Mesothelial cell of epicardium (in vitro differentiated cells): ENCODE measurements at places on chromosomes 4 and X. TPM values are rescaled to one million over a fixed set of nuclear protein-coding genes. Genes with fewer than 3 reads are reported as not detected.

The PITX2 gene
- total RNA-seq, result 88.7 to 99.3 TPM (median 95.5 TPM) in 3 replicates

The MSX1 gene
- 44.9 to 50.3 TPM (median 46.0 TPM) in 3 replicates for total RNA-seq

The CENPVL2 gene
- total RNA-seq, result 0.31 to 0.68 TPM (median 0.49 TPM) in 3 replicates

The APEX2 gene
- 13.5 to 17.2 TPM (median 15.7 TPM) in 3 replicates for total RNA-seq

The RAI2 gene
- 1.8 to 2.2 TPM (median 2.2 TPM) in 3 replicates for total RNA-seq

The MAP7D2 gene
- 0.93 to 1.4 TPM (median 1.3 TPM) in 3 replicates for total RNA-seq

- H3K27ac ChIP-seq, result peak overlapping the region; percentile 87
- H3K27me3 ChIP-seq, result peaks cover 38% of the 10 kb centered on the region
- H3K4me3 ChIP-seq, result peak overlapping the region; percentile 87
- no peaks in the 10 kb centered on the region for H3K36me3 ChIP-seq
- H3K4me1 ChIP-seq, result peaks cover 19% of the 10 kb centered on the region
These were observed 2.6 kb downstream of the NLGN4X start for GRCh38 chrX:6225911-6226595.

DNA sequence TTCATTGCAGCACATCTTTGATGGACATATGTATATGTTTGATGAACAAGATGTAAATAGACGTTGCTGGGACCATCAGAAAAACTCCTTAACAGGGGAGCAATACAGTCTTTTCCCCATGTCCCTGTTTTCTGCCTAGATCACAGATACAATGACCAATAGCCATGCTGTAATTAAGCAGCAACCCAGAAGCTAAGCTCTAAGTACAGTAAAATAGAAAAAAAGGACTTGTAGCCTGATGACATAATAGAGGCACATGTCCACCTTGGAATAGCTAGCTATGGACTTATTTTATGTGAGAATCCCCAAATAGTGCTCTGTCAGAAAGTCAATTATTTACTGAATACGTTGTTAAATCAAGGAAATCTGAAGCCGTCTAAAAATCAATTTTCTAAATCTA lies 14.9 kb downstream of the FAM13A start:
- no peak for DNase-seq
- H3K4me1 ChIP-seq, result peaks cover 3% of the 10 kb centered on the region
- H3K36me3 ChIP-seq, result peaks cover 32% of the 10 kb centered on the region
- no peak overlapping the region for H3K4me3 ChIP-seq
- no peak overlapping the region for H3K27ac ChIP-seq
- no peaks in the 10 kb centered on the region for H3K27me3 ChIP-seq

DNA sequence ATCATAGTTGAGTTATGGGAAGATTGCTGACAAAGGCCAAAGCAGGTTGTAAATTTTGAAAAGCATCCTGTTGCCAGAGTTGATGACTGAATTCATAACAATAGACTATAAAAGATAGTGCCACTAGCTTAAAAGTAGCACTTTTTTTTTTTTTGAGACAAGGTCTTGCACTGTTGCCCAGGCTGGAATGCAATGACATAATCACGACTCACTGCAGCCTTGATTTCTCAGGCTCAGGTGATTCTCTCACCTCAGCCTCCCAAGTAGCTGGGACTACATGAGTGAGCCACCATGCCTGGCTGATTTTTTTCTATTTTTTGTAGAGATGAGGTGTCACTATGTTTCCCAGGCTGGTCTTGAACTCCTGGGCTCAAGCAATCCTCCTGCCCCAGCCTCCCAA lies 122.7 kb downstream of the SPOCK3 start:
- H3K4me3 ChIP-seq, result no peak overlapping the region
- no peak overlapping the region for H3K27ac ChIP-seq
- H3K4me1 ChIP-seq, result peaks cover 14% of the 10 kb centered on the region
- no peaks in the 10 kb centered on the region for H3K27me3 ChIP-seq
- DNase-seq, result no peak
- H3K36me3 ChIP-seq, result no peaks in the 10 kb centered on the region

DNA sequence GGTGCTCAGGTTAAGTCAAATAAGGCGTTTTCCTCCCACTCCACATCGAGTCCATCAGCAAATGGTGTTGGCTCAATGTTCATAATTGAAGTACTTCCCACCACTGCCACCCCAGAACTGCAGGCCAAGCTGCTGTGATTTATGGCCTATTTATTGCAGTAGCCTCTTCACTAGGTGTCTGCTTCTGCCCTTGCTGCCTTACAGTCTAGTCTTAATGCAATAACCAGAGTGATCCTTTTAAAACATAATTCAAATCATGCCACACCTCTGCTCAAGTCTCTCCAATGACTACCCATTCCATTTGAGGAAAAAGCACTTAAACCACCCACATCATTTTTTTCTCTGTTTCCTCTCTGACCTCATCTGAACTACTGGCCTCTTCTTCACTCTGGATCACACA lies 220.3 kb downstream of the KCNIP4 start:
- no peak overlapping the region for H3K4me3 ChIP-seq
- H3K27ac ChIP-seq, result no peak overlapping the region
- H3K27me3 ChIP-seq, result no peaks in the 10 kb centered on the region
- DNase-seq, result no peak

DNA sequence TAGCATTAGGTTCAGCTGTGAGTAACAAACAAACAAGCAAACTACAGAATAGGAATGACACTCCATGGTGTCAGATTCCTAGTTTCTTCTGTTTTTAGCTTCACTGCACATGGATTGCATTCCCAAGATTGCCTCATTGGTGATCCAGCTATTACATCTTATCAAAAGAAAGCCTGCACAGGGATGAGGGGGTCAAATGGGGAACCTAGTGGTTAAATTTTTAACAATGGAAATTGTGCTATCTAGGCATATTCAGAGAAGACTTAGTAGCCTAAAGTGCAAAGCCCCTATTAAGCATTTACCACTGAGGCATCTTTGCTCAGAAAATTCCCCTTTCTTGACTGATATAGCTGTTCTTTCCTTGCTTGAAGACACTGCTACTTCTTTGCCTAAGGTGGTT lies 3.9 kb upstream of the TTC29 start:
- H3K36me3 ChIP-seq, result no peaks in the 10 kb centered on the region
- H3K4me1 ChIP-seq, result peaks cover 10% of the 10 kb centered on the region
- no peak for DNase-seq
- no peak overlapping the region for H3K4me3 ChIP-seq
- no peak overlapping the region for H3K27ac ChIP-seq
- peaks cover 12% of the 10 kb centered on the region for H3K27me3 ChIP-seq

DNA sequence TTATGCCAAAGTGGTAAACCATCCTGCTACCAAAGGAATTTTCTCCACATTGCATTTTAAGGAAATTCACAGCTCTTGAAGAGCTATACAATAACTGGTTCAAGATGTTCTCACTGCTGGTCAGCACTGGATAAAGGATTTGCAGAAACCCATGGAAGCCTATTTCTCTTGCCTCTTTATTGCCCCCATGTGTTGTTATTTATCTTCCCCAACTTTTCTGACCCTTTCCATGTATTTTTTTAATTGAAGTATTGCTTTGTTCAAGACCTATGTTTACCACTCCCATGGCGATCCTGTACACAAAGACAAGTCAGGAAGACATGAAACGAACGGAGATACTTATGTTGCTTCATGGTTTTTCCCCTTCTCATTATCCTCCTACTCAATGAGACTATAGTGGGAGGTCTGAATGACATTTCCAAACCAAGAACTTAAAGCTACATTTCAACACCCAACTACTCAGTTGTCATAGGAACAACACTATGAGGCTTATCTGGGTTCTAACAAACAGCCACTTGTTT lies 566.4 kb upstream of the DIPK2B start:
- H3K36me3 ChIP-seq, result peaks cover under 1% of the 10 kb centered on the region
- H3K27me3 ChIP-seq, result no peaks in the 10 kb centered on the region
- H3K27ac ChIP-seq, result no peak overlapping the region
- H3K4me3 ChIP-seq, result peak overlapping the region; percentile 63
- DNase-seq, result no peak

DNA sequence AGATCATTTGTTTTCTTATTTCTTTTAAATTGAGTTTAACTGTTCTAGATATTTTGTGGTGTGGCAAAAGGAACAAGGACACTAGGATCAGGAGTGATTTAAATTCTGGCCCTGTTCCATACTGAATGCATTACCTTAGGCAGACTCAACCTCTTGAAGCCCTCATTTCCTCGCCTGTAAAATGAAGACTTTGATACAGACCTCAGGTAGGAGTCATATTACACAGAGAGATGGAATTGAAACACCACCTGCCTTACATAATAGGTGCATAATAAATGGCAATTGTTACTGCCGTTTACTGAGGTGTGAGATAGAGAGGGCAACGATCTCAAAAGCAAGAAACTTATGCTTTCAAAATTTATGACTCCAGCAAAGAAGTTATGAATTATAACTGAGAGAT lies 28.2 kb upstream of the RASSF6 start:
- H3K27me3 ChIP-seq, result no peaks in the 10 kb centered on the region
- DNase-seq, result no peak
- H3K4me3 ChIP-seq, result no peak overlapping the region
- H3K4me1 ChIP-seq, result peaks cover 23% of the 10 kb centered on the region
- H3K27ac ChIP-seq, result no peak overlapping the region
- no peaks in the 10 kb centered on the region for H3K36me3 ChIP-seq

DNA sequence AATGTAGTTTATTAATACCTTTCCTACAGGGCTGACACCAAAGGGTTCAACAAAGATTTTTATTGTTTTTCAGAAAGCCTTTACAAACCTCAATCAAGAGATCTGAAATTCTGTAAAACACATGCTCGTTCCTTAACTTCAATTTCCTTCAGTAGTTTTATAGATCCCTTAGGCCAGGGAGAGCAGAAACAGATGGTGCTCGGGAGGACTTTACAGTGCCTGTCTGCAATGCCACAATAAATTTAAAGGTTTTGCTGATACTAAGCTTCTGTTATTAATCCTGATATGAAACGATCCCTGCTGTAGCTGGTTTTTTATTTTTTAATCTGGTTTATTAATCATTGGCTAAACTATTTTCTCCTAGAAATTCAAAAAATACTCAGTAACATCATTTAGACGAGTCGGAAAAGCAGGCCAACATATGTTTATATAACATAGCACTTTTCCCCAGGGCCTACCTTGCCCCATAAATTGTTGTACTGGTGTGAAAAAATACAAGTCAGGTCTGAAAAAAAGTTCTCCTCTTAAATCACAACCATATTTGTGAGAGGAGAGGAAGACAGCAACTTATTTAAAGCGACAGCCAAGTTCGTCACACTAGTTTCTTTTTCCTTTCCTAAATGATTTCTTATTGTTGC lies 39.8 kb downstream of the SHISA3 start:
- peaks cover 11% of the 10 kb centered on the region for H3K4me1 ChIP-seq
- no peak for DNase-seq
- no peak overlapping the region for H3K4me3 ChIP-seq
- H3K36me3 ChIP-seq, result peaks cover 4% of the 10 kb centered on the region
- no peaks in the 10 kb centered on the region for H3K27me3 ChIP-seq
- H3K27ac ChIP-seq, result no peak overlapping the region

GRCh38 chr4:137614491-137614890 lies 82.2 kb upstream of the PCDH18 start:
- peaks cover 1% of the 10 kb centered on the region for H3K36me3 ChIP-seq
- no peak overlapping the region for H3K4me3 ChIP-seq
- no peak for DNase-seq
- no peak overlapping the region for H3K27ac ChIP-seq
- peaks cover 40% of the 10 kb centered on the region for H3K4me1 ChIP-seq

DNA sequence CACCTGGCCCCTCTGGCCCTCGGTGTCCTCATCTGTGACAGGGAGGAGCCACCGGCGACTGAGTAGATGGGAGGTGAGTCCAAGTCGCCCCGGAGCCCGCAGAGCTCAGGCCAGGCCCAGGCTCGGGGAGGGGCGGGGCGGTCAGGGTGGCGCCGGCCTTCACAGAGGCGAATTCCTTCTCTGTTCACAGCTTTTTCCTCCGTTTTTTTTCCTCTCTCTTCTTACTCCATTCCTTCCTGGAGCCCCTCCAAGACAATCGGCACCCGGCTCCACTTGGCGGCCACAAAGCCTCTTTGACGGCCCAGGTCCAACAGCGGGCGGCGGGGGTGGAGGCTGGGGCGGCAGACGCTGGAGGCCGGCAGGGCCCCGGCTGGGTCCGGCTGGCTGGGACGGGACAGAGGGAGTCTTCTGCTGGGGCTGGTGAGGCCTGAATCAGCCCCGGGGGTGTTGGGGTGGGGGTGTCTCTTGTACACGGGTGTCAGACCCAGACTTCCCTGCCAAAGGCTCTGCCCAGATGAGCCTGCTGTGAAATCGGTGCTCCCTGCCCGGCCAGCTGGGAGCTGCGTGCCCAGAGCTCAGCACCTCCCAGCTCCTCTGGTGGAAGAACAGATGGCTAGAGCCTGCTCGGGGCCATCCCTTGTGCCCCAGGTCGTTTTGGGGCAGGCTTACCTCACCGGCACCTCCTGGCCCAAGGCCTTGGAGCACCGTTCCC lies 22.6 kb downstream of the FGFRL1 start:
- H3K4me1 ChIP-seq, result peaks cover 5% of the 10 kb centered on the region
- H3K4me3 ChIP-seq, result no peak overlapping the region
- H3K27me3 ChIP-seq, result no peaks in the 10 kb centered on the region
- no peak overlapping the region for H3K27ac ChIP-seq
- no peaks in the 10 kb centered on the region for H3K36me3 ChIP-seq

- H3K4me3 ChIP-seq, result no peak overlapping the region
- peaks cover 4% of the 10 kb centered on the region for H3K4me1 ChIP-seq
- no peak overlapping the region for H3K27ac ChIP-seq
- H3K36me3 ChIP-seq, result no peaks in the 10 kb centered on the region
- DNase-seq, result no peak
These were observed 541.4 kb upstream of the BOD1L1 start for GRCh38 chr4:14168919-14169318.

GRCh38 chrX:153925739-153926551 lies at the start of gene ARHGAP4:
Gene ARHGAP4, minus strand, starts transcription at chrX:153926264. Its CDS starts 62 bp downstream, at chrX:153926202.
- H3K27me3 ChIP-seq, result no peaks in the 10 kb centered on the region
- H3K4me1 ChIP-seq, result peaks cover 21% of the 10 kb centered on the region
- peak within 1 kb of the TSS; percentile 78 for H3K4me3 ChIP-seq

DNA sequence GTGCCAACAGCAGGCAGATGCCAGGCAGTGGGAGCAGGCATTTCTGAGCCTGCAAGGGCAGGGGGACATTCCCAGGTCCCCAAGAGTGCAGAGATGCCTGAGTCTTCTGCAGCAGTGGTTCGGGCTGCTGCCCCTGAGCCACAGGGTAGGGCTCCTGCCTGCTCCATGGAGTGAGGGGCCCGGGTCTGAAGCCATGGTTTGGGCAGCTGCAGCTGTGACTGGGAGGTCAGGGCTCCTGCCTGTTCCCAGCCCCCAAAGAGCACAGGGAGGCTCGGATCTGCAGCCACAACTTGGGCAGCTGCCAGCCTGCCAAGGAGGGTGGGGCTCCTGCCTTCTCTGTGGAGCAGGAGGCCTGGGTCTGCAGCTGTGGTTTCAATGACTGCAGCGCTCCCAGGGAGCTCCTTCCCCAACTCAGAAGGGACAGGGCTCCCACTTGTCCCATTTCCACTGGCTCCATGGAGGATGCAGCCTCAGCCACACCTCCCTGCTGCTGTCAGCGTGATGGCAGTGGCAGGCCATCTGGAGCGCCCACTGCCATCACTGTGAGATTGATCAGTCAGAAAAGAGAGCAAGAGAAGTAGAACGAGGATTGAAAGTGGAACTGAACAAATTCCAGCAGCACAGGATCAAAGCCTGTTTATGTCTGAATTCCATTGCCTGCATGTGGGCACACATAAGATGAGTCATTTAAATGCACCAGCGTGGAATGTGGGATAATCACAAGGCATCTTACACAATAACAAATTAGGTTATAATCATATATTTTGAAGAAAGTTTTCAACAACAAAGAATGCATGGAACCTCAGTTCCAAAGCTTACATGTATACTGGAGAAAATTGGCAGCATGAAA lies 93.1 kb upstream of the CXorf51A start:
- no peak overlapping the region for H3K4me3 ChIP-seq
- H3K36me3 ChIP-seq, result no peaks in the 10 kb centered on the region
- peak; percentile 18 for DNase-seq
- H3K27ac ChIP-seq, result peak overlapping the region; percentile 5
